ENCODE measurements at places on chromosomes 4 and X. TPM values are rescaled to one million over a fixed set of nuclear protein-coding genes. Genes with fewer than 3 reads are reported as not detected.

SLC26A1 gene
- polyA plus RNA-seq = 4.1 TPM

SLC10A7 gene
- polyA plus RNA-seq = 7.3 TPM

NEUROG2 gene
- polyA plus RNA-seq = not detected

ZNF732 gene
- polyA plus RNA-seq = 1.2 TPM

TRIM61 gene
- 3.6 TPM for polyA plus RNA-seq

LINC00632 gene
- 18.8 TPM for polyA plus RNA-seq

DAPP1 gene
- 1.00 TPM for polyA plus RNA-seq

TLR8 gene
- 0.34 TPM for polyA plus RNA-seq

TXK gene
- 0.11 TPM for polyA plus RNA-seq

EREG gene
- 0.44 TPM for polyA plus RNA-seq

OPHN1 gene
- polyA plus RNA-seq = 9.6 TPM

PNMA5 gene
- not detected for polyA plus RNA-seq

UBL4A gene
- 24.9 TPM for polyA plus RNA-seq

SLC49A3 gene
- polyA plus RNA-seq = 18.7 TPM

XAGE1A gene
- not detected for polyA plus RNA-seq

GRCh38 chr4:2255501-2256155 lies 6.3 kb downstream of the MXD4 start:
- DNase-seq = peak; percentile 51

DNA sequence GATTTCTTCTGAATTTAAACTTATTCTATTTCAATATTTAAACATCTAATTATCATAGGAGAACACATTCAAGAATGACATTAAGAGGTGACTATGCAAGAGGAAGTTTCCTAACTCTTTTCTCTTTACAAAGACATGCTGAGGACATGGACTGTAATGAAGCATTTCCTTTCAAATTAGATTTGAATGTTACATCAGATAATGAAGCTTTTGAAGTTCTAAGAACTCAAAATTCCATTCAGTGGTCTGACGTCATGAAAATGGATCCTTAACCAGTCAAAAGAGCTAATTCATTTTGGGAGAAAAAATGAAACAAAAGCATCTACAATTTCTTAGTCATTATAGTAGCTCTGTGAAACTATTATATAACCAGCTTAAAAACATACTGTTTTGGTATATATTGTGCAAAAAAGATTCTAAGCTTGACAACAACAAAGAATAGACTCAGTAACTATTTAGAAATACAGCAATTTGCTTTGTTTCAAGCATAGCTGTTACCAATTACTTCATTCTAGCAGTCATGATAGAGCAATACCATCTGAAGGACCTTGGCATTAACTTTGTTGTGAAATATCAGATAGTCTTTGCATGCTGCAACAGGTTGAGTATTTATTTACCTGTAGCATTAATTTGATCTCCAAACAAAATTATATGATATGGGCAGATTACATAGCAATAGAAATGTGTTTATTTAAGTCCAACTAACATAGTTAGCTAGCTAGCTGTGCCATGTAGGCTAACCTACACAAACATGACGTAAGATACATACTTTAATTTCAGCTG lies 13.7 kb upstream of the DTHD1 start:
- no peak for DNase-seq

DNA sequence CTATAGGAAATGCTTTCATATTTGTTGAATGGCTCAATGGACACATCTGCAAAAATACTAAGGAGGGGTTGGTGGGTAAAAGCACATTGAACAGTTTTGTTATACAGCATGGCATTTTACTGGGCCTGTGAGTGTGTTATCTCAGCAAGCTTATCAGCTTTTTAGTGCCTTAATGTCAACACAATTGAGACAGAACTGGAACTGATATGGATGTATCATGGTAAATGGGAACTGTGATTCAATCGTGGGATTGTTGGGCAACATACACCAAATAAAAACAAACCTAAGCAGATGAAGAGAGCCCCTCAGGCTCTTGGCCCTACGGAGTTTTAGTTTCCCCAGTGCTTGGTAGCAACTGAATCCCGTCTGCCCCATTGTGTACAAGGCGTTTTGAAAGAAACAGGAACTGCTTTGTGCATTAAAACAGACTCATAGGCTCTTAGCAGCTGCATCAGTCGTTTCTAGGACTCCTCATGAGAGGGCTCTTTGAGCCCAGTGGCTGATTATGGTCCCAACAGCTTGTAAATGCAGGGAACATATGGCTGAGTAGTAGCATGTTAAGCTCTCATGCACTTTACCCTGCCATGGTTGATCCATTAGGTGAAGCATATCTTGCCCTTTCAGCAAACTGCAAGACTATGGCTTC lies 7.3 kb downstream of the GPR119 start:
- DNase-seq = no peak

- no peak for DNase-seq
These were observed 53.7 kb downstream of the CHM start for GRCh38 chrX:85993539-85994197.

DNA sequence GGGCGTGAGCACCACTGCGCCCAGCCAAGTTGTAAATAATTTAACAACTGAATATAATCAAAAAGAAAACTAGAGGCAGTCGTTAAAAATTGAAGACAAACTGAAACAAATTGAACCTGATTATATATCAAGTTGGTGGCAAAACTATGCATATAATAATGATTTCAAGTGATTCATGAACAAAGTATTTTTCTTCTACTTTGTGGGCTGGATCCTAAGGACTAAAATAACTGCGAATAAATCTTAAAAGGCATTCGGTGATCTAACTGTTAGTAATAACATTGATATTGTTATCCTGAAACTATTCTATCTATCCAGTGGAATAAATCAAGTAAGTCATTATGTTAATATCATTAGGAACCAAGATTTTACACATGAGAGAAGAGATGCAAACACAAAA lies 21.2 kb upstream of the USP9X start:
- DNase-seq = no peak

DNA sequence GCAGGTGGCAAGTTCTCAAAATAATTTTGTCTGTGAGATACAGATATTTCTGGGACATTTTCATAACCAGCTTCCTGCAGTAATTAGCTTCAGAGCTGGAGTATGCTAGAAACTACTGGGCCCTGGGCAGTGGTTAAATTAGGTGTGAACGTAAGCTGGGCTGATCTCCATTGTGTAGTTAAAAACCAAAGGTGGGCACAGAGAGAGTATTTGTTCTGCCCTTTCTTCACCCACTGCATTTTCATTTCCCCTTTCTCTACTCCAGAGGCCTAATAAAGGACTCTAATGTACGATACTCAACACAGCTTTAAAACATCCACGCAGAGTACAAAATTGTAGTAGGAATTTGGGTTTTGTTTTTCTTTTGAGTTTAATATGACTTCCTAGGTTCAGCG lies 252.7 kb downstream of the SPRY1 start:
- peak; percentile 35 for DNase-seq

GRCh38 chr4:71296945-71297344 lies 41.9 kb upstream of the SLC4A4 start:
- DNase-seq = no peak

DNA sequence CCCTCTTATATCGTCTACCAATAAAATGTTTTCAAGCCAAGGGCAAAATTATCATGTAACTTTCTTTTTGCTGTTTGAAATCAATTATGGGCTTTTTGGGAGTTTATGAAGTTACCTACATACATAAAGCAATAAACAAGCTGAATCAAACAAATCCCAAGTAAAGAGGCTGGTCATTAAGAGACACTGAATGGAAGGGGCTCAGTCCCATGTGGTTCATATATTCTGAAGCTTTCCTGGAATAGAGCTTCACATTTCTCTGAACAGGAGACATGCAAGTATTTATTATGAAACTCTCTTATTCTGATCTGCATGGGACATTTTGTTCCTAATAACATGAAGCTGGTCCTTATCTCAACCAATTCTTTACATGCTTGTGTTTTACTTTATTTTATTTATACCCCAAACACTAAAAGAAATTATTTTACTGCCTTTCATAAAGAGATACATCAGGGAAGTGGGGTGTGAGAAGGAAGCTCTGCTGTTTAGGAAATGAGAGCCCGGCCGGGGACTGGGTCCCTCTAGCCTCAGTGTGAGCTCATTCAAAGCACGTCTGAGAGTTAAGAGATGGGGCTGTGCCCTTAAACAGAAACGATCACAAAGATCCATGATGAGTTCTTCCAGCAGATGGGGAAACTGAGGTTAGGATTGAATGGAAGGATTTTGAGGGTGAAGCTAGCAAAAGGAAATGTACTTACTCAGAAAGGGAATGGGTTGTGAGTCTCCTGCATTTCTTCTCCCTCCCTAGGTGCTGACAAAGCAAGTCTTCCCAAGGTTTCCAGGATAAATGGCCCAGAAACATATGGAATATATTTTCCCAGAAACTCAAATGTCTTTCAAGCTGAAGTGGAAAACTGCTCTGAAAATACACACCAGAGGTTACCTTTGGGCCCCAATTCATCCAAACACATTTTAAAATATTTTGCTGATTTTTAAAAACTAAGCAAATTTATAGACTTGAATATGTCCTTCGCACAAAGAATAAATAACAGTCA lies 93.1 kb upstream of the LNX1 start:
- peak; percentile 91 for DNase-seq

DNA sequence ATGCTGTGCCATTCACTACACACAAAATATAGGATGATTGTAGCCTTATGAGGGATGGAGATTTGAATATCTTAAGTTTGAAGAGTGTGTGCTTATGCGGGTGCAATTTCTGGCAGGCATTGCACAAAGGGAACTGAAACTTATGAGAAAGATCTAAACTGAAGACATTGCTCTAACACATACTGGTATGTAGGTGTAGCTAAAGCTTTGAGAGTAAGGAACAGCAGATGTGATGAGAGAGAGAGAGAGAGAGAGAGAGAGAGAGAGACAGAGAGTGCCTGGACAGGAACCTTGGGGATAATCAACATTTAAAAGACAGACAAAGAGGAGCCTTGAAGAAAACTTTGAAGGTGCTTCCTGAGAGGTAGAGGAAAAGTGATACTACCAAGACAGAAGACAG lies 379.7 kb downstream of the SPRY1 start:
- DNase-seq = no peak

DNA sequence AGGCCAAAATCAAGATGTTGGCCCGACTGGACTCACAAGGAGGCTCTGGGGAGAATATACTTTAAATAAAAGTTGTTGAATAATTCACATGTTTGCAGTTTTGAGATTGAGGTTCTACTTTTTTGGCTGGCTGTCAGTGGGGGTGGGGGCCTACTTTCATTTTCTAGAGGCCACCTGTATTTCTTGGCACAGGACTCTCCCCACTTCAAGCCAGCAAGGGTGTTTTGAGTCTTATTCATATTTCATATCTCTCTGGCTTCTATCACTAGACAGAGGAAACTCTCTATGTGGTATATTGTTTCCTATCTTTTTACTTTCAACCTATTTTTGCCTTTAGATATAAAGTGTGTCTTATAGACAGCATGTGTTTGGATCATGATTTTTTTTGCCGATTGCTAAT lies 266.4 kb downstream of the PRR32 start:
- DNase-seq = peak; percentile 32

- DNase-seq = peak; percentile 57
These were observed 291 bp upstream of the NBDY start for GRCh38 chrX:56728752-56729151.

- DNase-seq = no peak
These were observed 154.9 kb downstream of the ASB9 start for GRCh38 chrX:15114743-15115566.

DNA sequence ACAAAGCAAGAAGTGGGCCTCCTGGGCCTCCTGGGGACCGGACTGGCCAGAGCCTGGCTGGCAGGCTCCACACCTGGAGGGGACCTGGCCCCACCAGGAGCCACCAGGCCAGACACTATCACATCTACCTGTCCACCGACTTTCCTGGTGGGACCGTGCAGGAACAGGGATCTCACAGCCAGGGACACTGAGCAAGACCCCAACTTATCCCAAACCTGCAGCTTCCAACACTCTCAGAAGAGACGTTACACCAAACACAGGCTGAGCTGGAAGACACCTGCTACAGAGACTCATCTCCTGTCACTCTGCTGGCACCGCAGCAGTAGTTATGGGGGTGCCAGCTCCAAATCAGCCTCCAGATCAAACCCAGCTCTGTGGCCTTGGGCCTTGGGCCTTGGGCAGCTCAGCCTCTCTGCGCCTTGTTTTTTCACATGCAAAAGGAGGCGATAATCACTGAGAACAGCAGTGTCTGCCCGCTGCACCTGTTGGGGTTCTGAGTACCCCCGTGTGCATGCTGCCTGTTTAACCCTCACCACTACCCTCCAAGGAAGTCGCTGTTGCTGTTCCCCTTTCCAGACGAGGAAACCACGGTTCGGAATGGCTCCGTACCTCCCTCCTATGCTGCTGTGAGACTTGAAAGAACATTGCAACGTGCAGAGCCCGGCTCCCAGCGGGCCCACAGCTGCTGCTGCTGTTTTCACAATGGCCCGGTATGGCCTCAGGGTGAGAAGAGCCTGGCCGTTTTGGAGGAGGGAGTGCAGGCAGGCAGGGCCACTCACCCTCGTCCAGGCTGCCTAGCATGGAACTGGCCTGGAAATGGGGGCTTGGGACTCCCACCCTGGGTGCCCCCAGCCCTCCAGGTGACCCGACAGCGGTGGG lies 69.6 kb downstream of the ADRA2C start:
- DNase-seq = peak; percentile 15

GRCh38 chr4:3244002-3244401 lies 5.0 kb upstream of the MSANTD1 start:
- DNase-seq = no peak

GRCh38 chrX:102515975-102516941 lies at the start of gene TMSB15A:
Gene TMSB15A (minus strand): TSS chrX:102516739.
- DNase-seq = peak; percentile 84

DNA sequence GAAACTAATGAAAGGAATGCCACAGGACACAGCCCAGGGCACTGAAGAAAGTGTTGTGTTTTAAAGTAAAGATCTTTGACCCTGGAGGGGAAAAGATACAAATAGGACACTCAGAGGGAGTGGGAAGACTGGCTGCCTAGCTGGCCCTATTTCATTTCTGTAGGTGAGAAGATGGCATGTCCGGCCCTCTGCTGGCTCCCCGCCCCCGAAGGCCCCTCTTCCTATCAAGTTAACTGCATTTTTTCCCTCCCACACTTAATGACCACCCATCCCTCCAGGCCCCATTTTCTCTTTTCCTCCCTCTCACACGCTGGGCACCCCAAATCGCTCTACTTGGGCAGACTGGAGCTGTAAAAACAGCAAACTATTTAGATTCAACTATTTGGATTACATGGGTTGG lies 5.5 kb upstream of the TRIM75 start:
- no peak for DNase-seq
